ENCODE measurements at places on chromosomes 2 and 18. TPM values are rescaled to one million over a fixed set of nuclear protein-coding genes. Genes with fewer than 3 reads are reported as not detected.

DNA sequence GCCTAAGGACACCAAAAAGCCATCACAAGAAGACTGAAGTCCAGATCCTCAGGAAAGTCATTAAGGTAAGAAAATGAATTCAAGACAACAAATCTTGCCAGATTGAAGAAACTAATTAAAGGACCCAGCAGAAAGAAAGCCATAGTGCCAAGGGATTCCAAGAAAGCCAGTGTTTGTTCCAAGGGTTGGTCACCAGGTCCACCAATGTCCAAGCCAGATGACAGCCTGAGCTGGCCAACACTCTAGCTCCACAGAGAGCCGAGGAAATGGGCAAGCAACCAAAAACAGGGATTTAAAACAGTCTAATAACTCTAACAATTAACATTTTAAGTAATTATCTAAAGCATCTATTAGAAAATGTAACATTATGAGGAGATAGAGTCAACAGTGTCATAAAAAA is 49.2 kb downstream of the DNER start:
- DNase-seq, result no peak

Gene AFF3
- 24.5 TPM for total RNA-seq

Gene MAP3K19
- not detected for total RNA-seq

GRCh38 chr2:203808046-203808750 is 59.4 kb upstream of the CTLA4 start:
- no peak for DNase-seq

Gene SERPINB5
- not detected for total RNA-seq

Gene GKN2
- not detected for total RNA-seq

All from tibial nerve (tissue), 4 donors.